ENCODE measurements at places on chromosomes 16 and 17.

- no peak for DNase-seq
Measured at GRCh38 chr17:78276098-78276887, 44.9 kb downstream of the TMEM235 start.

DNA sequence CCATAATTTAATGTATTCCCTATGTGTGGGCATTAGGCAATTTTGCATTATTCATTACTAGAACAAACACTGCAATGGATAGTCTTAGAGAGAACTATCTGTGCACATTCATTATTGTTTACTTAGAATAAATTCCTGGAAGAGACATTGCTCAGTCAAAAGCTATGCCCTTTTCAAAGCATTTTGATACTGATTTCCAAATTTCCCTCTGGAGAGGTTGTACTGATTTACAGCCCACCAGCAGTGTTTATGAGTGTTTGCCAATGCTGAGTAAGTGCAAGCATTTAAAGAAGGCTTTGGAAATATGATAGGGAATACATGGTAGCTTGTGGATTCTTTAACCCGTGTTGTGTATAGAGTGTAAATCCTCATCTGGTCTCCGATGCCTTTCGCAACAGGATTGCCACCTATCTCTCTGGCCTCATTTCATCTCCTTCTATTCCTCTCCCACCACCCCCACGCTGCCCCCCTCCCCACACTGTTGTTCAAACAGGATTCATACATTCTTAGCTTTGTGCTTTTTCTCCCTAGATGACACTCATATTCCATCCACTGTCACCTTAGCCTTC, 33.4 kb upstream of the MMD start:
- no peak for DNase-seq

DNA sequence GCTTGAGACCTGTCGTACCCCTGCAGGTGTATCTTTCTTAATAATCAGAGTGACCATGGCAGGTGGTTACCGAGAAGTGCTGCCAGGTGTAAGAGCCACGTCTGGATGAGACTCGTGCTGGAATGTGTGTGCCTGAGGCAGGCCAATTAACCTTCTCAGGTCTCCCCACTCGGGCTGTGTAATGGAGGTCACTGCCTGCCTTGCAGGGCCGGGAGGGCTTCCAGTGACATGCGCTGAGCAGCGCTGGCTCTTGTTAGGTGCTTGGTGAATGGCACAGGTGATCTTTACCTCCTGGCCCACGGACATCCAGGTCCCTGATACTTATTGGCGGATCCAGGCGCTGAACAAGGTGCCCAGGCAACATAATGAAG, 4.6 kb upstream of the GSE1 start:
- no peak for DNase-seq

GRCh38 chr17:36808180-36808661, 129.1 kb upstream of the LHX1 start:
- DNase-seq = no peak

- no peak for DNase-seq
Measured at GRCh38 chr17:9705745-9706144, 60.4 kb downstream of the USP43 start.

DNA sequence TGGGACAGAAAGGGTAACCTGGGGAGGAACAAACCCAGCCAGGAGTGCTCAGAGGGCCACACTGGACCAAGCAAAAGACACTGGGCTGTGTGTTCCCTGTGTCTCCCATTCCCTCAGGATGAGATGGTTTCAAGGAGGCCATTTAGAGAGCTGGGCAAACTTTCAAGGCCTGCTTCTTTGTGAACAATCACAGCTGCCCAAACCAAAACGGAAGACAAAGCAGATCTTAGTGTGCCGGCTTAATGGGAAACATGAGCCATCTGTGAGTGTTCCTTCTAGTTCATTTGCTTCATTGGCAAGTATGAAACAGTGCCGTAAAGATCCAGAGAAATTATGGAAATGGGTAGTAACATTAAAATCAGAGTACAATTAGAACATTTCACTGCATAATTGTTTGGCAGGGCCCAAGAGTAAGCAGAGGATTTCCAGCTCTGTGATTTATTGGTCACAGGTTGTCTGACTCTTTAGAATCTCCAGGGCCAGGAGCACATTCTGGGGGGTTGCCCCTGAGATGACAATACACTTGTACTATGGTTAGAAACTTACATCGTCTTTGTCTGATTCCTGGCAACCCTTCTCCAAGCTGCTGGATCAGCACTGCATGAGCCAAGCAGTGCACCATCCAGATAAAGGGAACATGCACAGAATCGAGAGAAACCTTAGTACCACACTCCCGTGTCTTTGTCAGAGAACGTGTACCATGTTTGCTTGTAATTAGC, 412.1 kb downstream of the RBFOX1 start:
- no peak for DNase-seq

DNA sequence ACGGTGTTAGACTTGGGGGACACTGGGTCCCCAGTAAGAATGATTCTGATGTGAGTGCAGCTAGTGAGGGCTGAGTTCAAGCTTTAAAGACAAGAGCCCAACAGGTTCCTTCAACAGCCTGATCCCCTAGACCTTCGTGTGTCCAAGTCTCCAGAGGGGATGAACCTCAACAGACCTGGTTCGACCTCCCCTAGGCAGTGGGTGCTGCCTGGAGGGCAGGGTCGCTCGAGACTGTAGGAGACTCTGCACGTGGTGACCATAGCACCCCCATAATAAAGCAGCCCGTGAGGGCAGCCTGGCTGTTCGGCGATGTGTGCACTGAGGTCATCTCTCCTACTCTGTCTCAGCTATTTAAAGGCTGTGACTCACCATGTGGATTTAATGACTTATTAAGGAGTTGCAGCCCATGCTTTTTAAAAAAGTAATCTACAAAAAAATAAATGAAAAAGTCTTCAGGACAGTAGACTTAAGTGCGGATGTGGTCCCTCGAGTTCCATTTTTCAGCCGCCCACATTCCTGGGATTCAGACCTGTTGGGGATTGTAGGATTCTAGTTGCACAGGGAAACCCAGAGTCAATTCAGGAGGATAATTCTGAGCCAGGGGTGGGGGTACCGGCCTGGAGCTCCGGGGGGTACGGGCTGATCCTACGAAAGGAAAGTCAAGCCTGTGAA, 23.4 kb upstream of the METRNL start:
- no peak for DNase-seq

GRCh38 chr16:5505091-5505887, 407.7 kb upstream of the EEF2KMT start:
- DNase-seq = no peak

GRCh38 chr17:18963126-18964017, 11.4 kb downstream of the SLC5A10 start:
- DNase-seq = no peak

- DNase-seq = no peak
Measured at GRCh38 chr17:17151962-17152361, 54.2 kb downstream of the PLD6 start.

GRCh38 chr16:4384509-4384942, 12.9 kb downstream of the VASN start:
- no peak for DNase-seq

GRCh38 chr16:48887646-48888210, 277.7 kb upstream of the N4BP1 start:
- no peak for DNase-seq

DNA sequence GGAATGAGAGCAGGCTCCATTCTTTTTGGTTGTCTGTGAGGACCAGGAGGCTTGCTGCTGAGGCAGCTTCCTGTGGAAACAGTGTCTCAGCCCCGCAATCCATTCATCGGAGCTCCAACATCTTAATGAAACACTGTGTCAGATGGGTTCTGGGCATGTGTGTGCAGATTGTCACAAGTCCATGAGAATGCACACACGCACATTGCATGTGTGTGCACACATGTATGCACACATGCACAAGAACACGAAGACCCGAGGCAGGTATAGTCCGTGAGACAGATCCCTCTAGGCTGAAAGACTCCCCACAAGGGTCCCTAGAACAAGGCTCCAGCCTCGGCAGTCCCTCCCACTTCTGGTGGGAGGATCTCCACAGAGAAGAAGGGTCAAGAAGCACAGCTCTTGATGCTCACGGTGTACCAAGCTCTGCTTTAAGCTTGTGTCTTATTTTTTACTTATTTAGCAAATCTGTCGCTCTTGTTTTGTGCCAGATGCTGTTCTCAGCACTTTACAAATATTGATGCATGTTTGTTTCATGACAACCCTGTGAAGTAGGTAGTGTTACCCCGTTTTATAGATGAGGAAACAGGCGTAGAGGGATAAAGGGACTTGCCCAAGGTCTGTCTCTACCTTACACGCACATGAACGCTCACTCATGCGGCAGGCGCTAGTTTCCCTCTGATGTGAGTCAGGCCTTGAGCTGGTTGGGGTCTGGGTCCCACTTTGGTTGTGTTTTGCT, 213.1 kb downstream of the SEC14L1 start:
- DNase-seq = no peak

GRCh38 chr16:12449374-12449773, 354.3 kb downstream of the CPPED1 start:
- DNase-seq = no peak

GRCh38 chr17:21190078-21190477, 23.9 kb downstream of the TMEM11 start:
- no peak for DNase-seq

GRCh38 chr16:23267647-23268046, 34.5 kb upstream of the SCNN1B start:
- DNase-seq = no peak

- no peak for DNase-seq
Measured at GRCh38 chr16:19203374-19203966, 35.4 kb downstream of the SYT17 start.

- DNase-seq = peak; percentile 54
Measured at GRCh38 chr17:81481073-81481799, 31.4 kb downstream of the ACTG1 start.

DNA sequence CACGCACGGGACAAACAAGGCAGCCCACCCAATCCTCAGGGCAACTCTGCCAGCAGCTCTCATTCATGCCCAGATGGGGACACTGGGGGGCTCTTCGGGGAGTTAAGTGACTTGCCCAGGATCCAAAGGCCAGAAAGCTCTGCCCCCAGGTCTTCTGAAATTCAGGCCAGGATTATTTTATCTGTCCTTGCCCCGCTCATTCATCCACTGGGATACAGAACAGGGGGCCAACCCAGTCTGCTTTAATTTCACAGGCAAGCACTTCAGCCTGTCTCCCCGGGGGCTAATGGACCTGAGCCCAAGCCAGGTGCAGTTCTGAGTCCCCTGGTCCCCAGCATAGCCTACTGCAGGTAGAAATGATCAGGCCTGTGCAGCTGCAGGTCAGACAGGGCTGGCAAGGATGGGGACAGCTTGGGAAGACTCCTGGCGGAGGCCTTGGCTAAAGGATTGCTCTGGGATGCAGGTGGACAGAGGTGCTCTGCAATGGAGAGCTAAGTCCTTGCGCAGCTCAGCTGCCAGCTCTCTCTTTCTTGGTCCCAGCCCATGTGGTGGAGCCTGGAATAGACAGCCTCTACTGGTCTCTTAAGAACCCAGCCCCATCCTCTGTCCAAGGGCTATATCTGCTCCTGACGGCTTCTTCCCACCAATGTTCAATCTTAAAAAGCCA, 766 bp upstream of the B3GNT9 start:
- no peak for DNase-seq

DNA sequence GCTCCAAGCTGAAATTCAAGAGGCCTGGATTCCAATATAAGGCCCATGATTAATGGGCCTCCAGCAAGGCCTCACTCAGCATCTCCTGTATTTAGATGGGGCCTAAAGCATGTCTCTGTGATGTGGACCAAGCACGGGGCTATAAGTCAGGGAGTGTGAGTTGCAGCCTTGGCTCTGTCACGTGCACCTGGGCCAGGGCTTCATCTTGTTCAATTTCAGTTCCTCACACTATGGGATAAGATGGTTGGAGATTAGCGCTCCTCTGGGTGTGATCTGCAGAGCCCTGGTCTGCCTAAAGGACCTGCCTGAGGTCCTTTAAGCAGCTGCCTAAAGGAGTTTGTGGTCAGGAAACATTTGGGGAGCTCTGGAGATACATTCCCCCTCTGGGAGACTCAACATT, 25.2 kb downstream of the KLHL36 start:
- no peak for DNase-seq

GRCh38 chr17:32936186-32936893, 8.4 kb downstream of the TMEM98 start:
- DNase-seq = no peak

GRCh38 chr16:72988569-72988968, 59.4 kb downstream of the ZFHX3 start:
- DNase-seq = no peak

DNA sequence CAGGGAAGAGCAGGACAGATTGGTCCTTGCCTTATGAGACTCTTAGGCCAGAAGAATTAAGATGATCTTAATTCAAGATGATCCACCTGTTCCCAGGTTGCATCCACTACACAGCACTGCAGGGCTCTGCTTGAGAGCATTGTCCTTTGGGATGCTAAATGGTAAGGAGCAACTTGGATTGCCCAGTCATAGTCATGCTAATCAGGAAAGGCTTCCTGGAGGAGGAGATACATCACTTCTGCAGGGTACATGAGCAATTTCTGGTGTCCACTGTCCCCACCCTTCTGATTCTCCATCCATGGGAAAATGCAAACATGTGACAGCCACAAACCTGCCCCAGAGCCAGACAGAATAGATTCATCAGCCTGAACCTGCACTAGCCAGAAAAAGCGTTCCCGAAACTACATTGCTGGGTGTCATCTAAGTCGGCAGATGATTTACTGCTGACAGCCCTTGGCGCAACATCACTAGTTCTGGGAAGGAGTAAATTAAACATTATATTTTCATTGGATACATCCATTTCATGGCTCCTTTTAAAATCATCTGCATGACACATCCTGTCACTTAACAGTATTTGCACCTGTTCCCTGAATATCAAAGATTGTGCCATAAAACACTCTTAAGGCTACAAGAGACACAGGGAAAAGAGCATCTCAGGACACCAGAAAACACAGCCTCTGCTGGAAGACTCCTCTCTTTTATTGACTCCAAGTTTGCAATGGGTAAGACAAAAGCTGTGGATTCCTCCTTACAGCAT, 282.2 kb downstream of the MAF start:
- no peak for DNase-seq

GRCh38 chr17:82948081-82948511, 108.3 kb upstream of the ZNF750 start:
- no peak for DNase-seq

DNA sequence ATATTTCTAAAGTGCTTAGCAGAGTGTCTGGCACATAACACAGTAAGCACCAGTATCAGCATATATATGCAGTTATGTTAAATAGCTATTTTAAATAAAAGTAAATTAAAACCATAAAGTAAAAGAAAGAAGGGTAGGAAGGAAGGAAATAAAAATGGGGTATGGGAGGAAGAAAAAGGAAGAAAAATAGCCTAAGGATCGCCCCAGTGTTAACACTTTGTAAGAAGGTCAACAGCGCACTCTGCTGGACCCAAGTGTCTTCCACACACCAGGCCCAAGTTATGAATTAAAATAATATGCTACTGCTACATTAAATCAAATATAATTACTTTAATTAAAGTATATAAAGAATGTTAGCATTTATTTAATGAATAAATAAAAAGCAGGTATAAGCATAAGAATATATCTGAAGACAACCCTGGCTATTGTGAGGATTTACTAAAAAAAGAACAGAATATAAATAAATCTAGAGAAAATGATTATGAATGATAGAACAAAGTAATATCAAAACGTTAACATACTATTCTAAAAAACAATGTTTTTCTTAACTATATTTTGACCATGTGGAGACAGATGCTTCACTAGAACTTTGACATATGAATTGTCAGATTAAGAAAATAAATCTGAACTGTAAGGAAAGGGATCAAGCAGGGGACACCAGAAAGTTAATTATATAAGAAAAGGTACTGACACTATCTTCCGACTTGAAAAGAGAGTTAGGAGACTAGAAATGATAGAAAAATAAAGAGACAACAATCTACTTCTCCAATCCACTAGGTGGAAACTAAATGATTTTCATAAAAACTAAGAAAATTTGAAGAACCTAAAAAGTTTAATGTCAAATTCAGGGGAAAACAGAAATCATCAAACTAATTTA, 25.9 kb downstream of the BRIP1 start:
- DNase-seq = peak; percentile 57
